Effector memory CD4-positive, alpha-beta T cell (primary cell): ENCODE measurements at places on chromosomes 12 and 14.

GRCh38 chr12:51862947-51863346 lies 14.4 kb upstream of the FIGNL2 start:
- no peak for DNase-seq

DNA sequence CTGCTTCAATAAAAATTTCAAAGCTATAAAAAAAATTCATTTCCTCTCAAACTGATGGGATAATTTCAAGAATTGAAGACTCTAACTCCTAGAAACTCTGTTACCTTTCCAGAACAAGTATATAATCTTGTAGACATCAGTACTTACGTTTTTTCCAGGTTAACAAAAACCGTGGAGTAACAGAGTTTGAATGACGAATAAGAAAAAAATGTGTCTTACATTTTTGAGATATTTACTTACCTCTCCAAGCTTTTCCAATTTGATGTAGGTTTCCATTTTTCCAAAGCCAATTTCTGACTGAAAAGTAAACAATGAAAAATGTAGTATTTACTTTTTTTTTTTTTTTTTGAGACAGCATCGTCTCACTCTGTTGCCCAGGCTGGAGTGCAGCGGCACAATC lies 100.2 kb downstream of the CDK17 start:
- DNase-seq: no peak

DNA sequence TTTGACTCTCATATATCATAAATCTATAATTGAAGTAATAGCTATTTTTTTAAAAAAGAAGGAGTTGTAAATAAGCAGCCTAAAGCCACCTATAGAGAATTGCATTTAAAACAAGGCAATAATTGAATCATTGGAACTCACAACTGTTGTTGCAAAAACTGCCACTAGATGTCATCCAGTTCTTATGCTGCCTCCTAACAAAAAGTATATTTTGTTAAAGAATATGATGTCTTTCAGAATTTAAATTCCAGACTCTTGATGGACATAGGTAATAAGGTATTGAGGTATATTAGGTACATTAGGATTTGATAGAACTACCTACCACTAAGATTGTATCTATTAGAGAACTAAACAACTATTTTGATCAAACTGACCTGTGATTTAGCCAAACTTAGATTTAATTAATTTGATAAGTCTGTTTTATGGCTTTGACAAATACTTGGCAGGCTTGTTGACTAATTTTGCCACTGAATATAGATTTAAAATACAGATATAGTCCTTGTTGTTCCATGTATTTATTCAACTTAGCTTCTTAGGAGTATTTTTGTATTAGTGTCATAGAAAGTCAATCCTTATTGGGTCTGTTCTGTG lies 401.4 kb downstream of the RPL10L start:
- no peak for DNase-seq

DNA sequence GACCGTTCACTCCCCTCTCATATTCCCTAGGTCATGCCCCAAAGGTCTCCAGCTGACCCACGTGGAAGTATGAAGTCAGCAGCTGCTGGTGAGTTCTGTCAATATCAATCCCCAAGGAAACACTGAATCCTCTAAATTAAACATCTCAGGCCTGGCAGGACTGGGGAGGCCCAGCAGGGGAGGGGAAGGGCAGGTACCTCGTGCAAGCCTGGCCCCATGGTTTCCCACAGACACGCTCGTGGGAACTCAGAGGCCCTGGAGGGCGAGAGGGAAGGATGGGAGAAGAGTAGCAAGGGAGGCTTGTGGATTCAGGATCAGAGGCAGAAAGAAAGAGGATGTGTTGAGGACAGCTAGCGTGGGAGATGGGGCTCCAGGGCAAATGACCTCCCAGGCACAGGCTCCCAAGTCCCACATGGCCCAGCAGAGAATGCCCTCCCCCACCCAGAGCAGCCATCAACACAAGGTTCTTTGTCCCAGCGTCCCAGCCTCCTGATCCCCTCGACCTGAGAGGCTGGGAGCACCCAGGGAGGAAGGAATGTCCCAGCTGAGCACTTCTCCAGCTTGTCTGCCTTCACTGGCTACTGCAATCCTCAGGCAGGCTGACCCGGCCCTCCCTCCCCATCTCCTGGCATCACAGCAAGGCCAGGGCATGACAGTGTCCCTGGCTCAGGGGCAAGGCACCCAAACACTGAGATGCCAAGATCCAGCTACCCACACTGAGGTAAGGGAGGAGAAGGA lies 20.1 kb upstream of the RPLP0 start:
- DNase-seq: no peak

- no peak for DNase-seq
These were observed 291.6 kb downstream of the AKAP6 start for GRCh38 chr14:32620724-32621123.

- no peak for DNase-seq
These were observed 5.4 kb upstream of the EML5 start for GRCh38 chr14:88798156-88798555.

GRCh38 chr12:122947352-122947792 lies 18.9 kb downstream of the ABCB9 start:
- no peak for DNase-seq

- DNase-seq: no peak
These were observed 605 bp downstream of the ZCRB1 start for GRCh38 chr12:42325326-42325652.

- DNase-seq: no peak
These were observed 377.8 kb upstream of the TMEM132C start for GRCh38 chr12:127888943-127889719.

GRCh38 chr14:91108941-91109611 lies 4.8 kb upstream of the DGLUCY start:
- DNase-seq: no peak

GRCh38 chr14:89621791-89622638 lies 205.0 kb upstream of the FOXN3 start:
- DNase-seq: no peak

- DNase-seq: no peak
These were observed 28.0 kb downstream of the PXN start for GRCh38 chr12:120237360-120238171.

DNA sequence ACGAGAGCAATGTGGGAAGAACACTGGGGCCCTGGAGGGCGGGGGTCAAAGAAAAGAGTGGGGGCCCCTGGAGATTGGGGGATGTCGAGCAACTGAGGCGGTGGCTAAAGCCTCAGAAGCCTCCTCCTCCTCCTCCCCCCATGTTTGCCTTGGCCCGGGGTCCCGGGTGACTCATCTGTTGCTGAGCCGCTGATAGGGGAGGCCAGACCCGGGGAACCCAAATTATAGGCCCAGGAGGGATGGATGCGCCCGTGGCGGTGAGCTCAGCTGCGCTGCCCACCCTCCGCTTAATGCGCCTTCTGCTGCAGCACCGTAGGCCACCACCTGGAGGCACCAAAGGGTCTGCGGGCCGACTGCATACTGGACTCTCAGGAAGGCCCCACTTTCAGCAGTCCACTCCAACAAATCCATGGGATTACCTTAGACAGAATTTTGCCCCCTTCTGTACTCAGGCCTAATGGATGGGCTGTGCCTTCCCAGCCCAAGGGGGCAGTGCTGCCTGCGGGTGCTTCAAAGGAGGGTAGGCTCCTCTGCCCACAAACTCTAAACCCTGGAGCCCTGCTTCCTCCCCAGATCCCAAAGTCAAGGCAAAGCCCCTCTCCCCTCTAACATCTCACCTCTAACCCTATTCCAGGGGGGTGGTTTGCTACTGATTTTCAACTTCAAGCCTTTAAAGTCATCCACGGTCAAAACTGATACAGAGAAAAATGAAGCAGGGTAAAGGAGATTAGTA lies 2.6 kb upstream of the WNT10B start:
- no peak for DNase-seq

DNA sequence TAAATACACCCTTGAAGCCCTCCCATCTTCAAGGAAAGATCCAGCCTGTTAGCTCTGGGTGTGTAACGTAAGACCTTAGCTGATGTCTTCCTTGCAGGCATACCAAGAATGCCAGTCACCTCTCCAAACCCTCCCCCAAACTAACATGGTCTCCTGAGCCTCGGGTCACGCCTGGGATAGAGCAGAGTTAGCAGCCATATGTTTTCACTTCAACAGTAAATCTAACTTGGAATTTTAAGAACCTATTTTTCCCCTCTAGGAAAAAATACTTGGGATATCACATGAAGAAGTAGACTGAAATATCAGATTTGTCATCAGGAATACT lies 27.9 kb downstream of the BCL2L14 start:
- DNase-seq: no peak

DNA sequence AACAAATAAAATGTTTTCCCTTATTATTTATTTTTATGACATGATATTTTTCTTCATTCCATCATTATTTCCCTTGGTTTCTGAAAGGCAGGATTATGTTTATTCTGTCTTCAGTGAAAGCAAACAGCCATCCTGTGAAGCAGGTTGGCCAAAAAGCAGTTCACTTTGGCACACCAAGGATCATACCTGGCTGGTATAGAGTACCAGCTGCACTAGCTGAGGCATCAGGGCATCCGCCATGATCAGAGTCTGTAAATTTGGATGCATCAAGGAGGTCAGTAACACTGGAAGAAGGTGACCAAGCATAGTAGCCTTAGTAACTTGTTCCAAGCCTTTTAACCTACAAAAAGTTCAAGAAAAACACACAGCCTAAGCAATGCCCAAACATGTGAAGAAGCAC lies 123.3 kb downstream of the HECTD4 start:
- DNase-seq: no peak

GRCh38 chr12:3913278-3913677 lies 40.1 kb upstream of the PARP11 start:
- DNase-seq: no peak

DNA sequence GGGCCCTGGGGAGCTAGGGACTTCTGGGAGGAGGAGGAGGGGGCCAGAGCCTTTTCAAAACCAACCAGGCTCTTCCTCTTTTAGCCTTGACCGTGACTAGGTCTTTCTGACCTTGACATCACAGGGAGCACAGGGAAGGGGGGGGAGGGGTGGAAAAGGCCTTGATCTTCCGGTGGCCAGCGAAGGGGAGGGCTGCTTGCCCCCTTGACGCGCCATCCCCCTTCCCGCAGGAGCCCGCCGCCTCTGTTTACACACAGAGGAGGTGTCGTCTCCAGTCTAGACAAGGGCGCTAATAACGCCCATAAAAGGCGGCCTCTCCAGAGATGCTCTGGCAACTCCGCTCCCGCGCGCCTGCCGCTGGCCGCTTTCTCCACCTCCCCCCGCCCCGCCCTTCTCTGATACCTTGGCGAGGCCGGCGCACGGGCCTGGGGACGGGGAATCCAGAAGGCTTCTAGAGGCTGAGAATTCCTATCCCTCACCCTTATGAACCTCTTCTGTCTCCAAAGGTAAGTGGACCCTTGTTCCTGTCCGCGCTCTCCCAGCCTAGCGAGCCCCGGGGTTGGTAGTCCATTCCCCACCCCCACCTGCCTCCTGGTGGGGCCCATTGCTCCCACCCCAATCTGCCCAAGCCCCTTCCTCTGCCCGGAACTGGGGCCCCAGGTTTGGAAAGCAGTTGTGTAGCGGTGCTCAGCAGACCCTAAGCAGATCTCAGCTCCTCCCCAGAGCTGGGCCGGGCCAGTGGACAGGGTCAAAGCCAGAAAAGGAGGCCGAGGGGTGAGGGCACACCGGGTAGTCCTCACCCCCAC lies 4.9 kb upstream of the HOXC12 start:
- DNase-seq: no peak

- no peak for DNase-seq
These were observed 27.6 kb downstream of the BICD1 start for GRCh38 chr12:32134101-32134888.

GRCh38 chr12:90978117-90978770 lies 23.3 kb upstream of the CCER1 start:
- DNase-seq: no peak

DNA sequence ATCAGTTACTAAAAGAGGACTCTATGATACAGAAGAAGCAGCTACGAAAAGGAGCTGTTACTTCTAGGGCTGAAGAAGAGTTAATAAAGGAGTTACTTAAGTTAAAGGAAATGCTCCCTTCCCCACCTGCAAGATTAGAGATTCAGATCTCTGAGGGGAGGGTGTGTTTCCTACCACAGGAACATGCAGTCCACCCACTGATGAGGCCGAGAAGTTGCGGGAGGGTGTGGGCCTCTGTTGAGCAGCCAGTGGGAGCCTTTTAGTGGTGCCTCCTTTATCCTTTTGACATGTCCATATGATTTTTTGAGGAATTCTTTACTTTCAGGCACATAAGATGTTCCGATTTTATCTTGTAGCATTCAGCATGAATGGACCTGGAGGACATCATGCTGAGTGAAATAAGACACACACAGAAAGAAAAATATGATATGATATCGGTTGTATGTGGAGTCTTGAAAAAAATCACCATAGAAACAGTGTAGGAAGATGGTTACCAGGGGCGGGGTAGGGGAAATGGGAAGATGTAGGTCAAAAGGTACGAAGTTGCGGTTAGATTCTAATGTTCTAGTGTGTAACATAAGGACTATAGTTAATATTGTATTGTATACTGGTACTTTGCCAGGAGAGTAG lies 4.4 kb upstream of the M6PR start:
- DNase-seq: peak; percentile 60

GRCh38 chr12:19916974-19917373 lies 451.4 kb upstream of the PDE3A start:
- DNase-seq: no peak

DNA sequence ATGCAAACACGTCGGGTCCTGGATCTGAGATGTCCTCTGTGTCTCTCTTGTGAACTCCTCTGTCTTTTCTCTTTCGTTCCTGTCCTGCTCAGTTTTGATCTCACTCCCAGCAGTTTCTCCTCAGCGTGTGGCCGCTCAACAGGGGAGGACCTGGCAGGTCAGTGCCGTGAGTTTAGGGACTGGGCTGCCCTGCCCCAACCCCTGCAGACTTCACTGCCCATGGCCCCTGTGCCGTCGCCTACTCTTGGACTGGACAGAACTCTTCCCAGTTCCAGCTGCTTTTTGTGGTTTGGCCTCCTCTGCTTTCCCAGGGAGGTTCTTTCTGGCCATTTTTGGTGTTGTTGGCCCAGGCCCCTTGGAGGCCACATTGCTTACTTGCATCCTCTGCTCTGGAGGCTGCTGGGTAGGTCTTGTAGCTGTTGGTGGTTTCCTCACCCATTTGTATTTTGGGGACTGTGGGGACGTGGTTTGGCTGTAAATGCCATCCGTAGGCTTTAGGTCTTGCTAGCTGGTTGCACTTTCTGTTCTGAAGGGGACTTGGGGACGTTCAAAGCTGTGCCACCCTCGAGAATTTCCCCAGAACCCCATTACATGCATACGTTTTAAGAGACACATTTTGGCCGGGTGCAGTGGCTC lies 20.0 kb upstream of the DNAH10 start:
- DNase-seq: no peak

- no peak for DNase-seq
These were observed 13.3 kb downstream of the PPP2R5C start for GRCh38 chr14:101774814-101775213.

DNA sequence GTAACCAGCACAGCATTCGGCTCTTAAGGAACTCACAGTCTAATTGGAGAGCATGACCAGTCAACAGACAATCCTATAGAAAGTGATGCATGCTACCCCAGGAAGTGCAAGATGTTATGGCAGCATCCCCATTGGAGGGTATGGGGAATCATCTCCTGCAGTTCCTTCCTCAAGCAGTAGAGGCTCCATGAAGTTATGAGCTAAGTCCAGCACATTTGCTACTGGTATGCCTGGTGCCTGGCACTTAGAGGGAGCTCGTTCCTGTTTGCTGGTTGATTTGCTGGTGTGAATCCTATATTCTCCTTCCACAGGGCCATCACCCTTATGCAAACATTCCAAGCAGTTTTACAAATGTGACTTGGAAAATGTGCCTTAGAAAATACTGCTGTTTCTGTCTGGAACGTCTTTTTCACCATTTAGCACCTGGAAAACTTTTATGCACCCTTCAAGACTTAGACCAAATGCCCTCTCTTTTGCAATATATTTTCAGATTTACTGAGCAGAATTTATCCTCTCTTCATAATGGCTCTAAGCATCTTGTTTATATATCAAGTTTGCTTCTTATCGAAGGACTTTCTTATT lies 136.1 kb upstream of the WSCD2 start:
- DNase-seq: no peak

GRCh38 chr12:14795028-14795448 lies 8.2 kb downstream of the WBP11 start:
- DNase-seq: no peak
